ENCODE measurements at places on chromosomes 12 and 14.
A peak's percentile ranks its signal among the peaks of the same experiment; 100 is the strongest.

DNA sequence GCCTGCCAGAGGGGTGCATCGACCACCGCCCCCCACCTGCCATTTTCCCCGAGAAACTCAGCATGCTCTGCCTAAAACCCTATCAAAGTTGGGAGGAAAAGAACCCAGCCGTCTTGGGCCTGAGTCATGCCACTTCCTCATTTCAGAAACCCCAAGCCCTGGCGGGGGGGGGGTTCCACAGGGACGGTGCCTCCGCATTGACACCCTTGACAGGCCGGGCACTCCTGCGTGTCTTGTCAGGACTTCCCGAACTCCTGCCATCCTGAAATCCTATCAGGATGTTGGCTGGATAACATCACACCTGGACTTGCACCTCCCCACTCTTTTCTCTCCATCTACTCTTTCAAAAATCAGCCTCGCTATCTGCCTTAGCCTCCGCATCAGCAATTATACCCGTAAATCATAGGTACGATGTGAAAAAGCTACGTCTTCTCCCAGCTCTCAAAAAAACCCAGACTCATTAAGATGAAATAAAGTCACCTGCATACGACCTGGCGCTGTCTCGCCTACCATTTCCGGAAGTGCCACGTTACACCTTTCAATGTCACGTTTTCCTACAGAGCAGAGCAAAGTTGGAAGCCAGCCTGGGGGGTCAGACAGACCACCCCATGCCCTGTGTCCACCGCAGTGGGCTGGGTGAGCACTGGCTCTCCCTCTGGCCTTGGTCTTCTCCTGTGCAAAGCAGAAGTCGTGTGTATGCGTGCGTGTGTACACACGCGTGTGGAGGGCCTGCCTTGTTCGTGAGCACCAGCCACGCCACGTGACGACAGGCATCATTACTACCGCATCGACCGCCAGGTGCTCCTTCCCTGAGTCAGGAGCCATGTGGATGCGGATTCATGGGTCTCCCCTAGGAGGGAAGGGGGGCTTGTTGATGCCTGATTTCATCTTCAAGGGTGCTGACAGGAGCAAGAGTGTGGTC, 96.7 kb downstream of the RFLNA start:
- DNase-seq: peak; percentile 89

- DNase-seq: no peak
Measured at GRCh38 chr14:68943107-68943506, 36.0 kb downstream of the ACTN1 start.

GRCh38 chr14:53306267-53306721, 153.2 kb upstream of the DDHD1 start:
- DNase-seq: no peak

GRCh38 chr12:19757317-19757877, 318.1 kb downstream of the AEBP2 start:
- no peak for DNase-seq

- no peak for DNase-seq
Measured at GRCh38 chr14:102764220-102764671, 13.0 kb upstream of the TRAF3 start.

GRCh38 chr12:126480451-126480850, 1415.2 kb downstream of the AACS start:
- no peak for DNase-seq

DNA sequence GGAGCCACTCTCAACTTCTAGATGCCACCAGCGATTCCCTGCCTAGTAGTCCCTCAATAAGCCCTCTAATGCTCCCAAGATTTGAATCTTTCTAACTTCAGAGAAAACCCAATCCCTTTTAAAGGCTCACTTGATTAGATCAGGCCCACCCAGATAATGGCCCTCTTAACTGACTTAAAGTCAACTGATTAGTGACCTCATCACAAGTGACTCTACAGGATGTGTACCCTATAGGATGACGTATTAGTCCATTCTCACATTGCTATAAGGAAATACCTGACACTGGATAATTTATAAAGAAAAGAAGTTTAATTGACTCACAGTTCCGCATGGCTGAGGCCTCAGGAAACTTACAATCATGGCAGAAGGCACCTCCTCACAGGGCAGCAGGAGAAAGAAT, 49.1 kb downstream of the ANKS1B start:
- no peak for DNase-seq

GRCh38 chr14:95182379-95182778, 25.1 kb upstream of the DICER1 start:
- DNase-seq: no peak

- no peak for DNase-seq
Measured at GRCh38 chr12:94049718-94050117, 98.7 kb upstream of the PLXNC1 start.

DNA sequence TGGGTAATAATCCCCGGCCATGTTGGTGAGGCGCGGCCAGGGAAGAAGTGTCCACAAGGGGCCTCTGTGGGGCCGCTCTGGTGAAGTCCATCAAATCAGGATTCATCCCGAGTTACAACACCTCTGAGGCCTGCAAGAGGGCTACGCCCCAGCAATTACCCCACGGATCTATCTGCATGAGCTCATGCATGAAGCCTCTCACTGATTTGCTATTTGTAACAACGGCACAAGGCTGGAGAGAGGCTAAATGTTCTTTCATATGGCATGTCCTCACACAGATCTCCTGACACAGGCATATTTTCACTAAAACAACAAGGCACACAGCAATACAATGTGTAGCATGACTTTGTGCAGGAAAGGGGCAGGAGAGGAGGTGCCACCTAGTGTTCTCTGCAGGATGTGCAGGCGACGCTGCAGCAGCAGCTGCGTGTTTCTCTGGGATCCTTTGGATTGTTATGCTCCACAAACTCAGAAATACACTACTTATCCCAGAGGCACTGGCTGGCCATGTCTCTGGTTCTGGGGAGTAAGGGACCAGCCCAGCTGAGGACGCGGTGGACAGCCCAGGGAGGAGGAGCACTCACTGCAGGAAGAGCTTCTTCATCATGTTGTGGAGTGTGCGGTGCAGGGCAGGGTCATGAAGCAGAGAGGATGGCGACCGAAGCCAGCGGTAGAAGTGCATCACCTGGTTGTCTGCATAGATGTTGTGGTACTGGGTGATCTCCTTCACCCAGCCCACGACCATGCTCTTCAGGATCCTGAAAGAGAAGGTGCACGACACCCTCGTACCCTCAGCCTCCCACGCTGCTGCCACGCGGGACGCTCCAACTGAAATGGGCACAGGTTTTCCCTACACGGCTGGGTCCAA, 20.2 kb downstream of the P2RX2 start:
- DNase-seq: no peak

DNA sequence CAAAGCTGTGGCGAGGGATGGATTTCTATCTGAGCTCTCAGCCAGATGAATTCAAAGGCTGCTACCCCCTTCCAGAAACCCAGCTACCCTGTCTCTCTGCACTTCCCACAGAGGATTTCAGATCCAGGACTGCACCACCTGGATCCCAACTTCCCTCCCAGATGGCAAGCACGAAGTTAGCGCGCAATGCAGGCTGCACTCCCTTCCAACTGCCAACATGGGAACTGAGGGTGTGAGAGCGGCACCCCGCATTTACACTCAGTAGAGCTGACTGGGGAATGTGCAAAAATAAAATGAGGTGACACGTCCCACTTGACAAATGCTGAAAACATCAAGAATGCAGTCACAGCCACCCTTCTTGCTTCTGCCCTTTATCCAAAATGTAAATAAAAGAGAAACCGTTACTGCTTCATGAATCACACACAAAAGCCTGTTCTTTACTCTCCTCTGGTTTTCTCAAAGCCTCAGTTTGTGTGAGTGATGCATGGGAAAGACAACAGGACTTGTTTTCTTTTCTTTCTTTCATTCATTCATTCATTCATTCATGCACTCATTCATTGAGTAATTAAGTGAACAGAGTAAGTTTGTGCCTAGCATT, 85.7 kb downstream of the ITPK1 start:
- no peak for DNase-seq

DNA sequence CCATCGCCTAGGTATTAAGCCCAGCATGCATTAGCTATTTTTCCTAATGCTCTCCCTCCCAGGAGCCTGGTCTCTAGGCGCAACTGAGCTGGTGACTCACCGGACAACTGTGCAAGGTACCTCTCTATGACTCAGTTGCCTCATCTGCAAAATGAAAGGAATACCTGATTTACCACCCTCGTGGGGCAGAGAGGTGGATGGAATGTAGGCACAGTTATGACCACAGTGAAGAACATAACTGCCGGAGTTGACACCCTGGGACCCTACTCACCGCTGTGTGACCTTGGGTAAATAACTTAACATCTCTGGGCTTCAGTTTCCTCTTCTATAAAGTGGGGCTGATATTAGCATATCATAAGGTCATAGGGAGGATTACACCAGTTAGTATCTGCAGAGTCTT, 22.6 kb downstream of the BCL11B start:
- DNase-seq: no peak

DNA sequence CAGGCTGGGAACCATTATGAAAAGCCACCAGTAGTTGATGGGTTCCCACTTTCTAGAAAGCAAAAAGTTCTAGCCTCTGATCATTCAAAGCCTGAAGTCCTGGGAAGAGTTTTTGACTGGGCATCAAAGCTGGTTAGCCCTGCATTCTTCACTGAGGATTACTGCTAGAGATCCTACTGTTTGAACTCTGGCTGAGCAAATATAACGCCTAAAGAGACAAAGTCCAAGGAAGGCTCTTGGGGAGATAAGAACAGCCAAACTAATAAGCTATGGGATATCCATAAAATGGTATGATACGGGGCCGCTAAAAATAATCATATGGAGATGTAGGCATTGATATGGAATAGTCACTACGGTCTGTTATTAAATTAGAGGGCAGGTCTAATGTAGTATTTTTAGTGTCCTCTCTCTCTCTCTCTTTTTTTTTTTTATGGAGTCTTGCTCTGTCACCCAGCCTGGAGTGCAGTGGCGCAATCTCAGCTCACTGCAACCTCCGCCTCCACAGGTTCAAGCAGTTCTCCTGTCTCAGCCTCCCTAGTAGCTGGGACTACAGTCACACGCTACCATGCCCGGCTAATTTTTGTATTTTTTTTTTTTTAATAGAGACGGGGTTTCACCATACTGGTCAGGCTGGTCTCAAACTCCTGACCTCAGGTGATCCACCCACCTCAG, 35.5 kb downstream of the PLXNC1 start:
- no peak for DNase-seq

GRCh38 chr14:103118018-103118662, 5.1 kb upstream of the TNFAIP2 start:
- no peak for DNase-seq

GRCh38 chr14:24078146-24078545, 6.8 kb downstream of the CPNE6 start:
- no peak for DNase-seq

GRCh38 chr14:67806246-67806645, 10.1 kb downstream of the ZFYVE26 start:
- no peak for DNase-seq

GRCh38 chr14:76518366-76518765, 142.4 kb downstream of the ESRRB start:
- DNase-seq: no peak

- peak; percentile 80 for DNase-seq
Measured at GRCh38 chr14:70808416-70809224, 693 bp downstream of the MAP3K9 start.

GRCh38 chr12:101690544-101691098, 6.8 kb upstream of the CHPT1 start:
- DNase-seq: no peak

GRCh38 chr12:52909331-52909730, 4.5 kb upstream of the KRT8 start:
- DNase-seq: no peak

DNA sequence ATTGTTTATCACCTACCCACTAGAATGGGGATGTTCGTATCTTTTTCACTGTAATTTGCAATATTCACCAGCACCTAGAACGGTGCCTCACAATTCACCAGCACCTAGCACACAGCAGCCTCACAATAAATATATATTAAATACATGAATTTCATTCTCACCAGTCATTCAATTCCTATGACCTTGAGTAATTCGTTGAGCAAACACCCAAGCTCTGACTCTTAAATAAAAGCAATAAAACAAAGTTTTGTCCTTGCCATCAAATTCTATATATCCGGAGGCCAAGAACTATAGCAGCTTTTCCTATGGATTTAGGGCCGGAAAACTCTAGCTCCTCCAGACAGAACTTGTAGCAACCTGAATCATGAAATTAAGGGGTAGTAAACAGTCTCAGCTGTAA, 981 bp downstream of the VTI1B start:
- DNase-seq: no peak

GRCh38 chr14:97218274-97218673, 421.1 kb downstream of the VRK1 start:
- no peak for DNase-seq

GRCh38 chr12:8556531-8557097, 15.9 kb upstream of the CLEC4E start:
- no peak for DNase-seq

DNA sequence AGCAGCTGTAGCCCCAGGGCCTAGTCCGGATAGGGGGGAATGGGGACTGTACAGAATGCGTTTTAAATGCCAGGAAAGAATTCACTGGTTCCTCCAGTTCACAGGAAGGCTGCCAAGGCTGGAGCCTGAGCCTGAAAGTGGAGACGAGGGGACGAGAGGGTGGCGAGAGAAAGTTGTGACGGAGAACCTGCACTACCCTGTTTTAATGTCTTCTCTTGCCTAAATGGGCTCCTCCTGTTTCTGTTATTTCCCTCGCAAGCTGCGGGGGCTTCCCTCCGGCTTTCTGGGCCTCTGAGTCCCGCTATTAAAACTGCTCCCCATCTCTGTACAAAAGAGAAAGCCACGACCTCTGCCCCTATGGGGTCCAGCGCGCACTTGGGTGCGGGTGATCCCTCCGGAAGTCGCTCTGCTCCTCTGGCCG, 4.5 kb downstream of the C1QL4 start:
- peak; percentile 37 for DNase-seq

- no peak for DNase-seq
Measured at GRCh38 chr12:132018193-132018916, 68.6 kb downstream of the EP400 start.

DNA sequence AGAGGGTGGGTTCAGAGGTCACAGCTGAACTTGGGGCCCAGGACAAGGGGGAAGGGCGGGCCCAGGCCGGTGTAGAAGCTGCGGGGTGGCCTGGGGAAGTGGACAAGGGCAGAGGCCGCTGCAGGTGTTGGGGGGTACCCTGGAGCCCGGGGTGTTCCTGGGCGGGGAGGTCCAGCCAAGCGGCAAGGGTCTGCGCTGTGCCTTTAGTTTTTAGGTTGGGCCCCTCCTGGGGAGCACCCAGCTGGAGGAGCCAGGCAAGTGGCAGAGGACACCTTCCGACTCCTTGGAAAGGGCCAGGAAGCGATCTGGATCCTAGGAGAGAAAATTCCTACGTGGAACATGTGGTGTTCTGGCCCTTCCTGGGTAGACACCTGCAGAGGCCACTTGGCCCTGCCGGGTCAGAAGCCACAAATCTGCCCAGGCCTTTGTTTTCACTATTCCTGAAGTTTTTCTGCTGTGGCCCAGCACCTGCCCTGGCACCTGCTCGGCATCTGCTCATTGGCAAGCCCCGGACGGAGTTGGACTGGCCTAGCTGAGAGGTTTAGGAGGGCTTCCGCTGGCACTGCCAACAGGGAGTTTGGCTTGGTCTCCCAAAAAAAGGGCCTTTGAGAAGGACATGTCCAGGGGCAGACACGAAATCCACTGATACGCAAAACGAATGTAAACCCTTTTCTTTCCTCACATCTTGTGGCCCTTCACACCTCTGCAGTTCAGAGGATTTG, 61.1 kb downstream of the SMUG1 start:
- DNase-seq: no peak
